ENCODE measurements at places on chromosomes 3 and 15.

DNA sequence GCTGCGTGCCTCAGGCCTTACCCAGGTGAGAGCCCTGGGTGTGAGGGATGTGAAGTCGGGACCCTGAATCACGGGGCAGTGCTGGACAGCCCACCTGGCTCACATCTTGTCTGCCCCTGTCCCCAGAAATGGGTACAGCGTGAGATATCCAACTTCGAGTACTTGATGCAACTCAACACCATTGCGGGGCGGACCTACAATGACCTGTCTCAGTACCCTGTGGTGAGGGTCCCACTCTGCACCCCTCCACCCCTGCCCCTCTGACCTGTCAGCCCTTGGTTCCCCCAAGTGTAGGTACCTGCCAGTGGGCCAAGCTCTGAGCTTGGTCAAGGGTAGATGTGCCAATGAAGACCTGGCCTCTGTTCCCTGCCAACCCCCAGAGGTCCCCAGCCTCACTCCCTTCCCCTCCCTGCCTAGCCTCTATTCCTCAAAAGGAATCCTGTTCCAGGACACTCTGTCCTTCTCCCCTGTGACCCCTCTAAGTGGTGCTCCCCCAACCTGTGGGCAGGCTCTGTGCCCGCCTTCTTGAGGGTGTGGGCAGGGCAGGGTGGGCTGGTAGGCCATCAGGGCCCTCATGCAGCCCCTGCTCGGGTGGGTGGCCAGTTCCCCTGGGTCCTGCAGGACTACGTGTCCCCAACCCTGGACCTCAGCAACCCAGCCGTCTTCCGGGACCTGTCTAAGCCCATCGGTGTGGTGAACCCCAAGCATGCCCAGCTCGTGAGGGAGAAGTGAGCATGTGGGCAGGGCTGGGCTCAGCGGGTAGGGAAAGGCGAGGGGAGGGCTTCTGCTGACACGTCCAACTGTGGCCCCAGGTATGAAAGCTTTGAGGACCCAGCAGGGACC, 25.1 kb downstream of the NBEAL2 start:
- DNase-seq: no peak

- peak; percentile 74 for DNase-seq
These were observed 15.8 kb downstream of the RUVBL1 start for GRCh38 chr3:128107834-128108233.

- DNase-seq: no peak
These were observed 39.6 kb downstream of the DPH6 start for GRCh38 chr15:35506272-35506870.

- DNase-seq: no peak
These were observed 164.1 kb upstream of the NSMCE3 start for GRCh38 chr15:29433507-29434248.

- DNase-seq: no peak
These were observed 75.2 kb downstream of the SCAPER start for GRCh38 chr15:76829939-76830338.

GRCh38 chr3:175896655-175897054, 1037.5 kb downstream of the NAALADL2 start:
- DNase-seq: no peak

DNA sequence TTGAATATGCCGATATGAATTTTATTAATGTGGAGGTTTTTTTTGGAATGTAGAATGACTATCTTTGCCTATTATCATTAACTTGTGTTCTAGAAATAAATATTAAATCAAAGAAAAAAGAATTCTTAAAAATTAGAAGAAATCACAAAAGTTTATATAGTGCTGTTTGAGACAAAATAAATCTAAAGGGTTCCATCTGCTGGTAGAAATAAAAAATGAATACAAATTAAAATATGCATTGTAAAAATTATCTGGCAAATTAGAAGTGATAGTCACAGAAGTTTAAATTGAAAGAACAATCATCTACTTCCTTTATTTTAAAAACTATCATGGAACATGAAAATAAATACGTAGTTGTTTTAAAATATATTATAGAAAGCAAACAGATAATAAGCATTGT, 22.7 kb upstream of the ZBTB20 start:
- no peak for DNase-seq

- DNase-seq: no peak
These were observed 289.4 kb upstream of the TLE3 start for GRCh38 chr15:70387081-70387480.

GRCh38 chr15:89361451-89362202, 27.0 kb upstream of the POLG start:
- DNase-seq: no peak

GRCh38 chr15:91981821-91982800, 128.6 kb downstream of the SLCO3A1 start:
- no peak for DNase-seq

DNA sequence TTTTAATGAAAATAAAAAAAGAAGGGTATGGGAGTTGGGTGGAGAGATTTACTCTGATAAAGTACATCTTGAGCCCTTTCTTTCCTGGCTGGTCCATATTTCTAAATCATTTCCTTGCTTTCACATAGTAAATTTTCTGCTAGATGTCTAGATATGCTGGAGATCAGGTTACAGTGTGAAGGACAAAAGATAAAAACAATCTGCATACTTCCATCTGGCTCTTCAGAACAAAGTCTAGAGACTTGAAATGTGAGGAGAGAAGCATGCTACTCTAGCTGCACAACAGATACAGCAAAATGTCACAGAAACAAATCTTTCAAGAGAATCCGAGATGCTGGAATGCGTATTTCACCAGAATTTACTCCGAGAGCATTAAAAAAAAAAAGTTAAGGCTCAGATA, 42.2 kb downstream of the FOXP1 start:
- DNase-seq: no peak

- DNase-seq: peak; percentile 14
These were observed 409.6 kb upstream of the TBL1XR1 start for GRCh38 chr3:177606891-177607290.

GRCh38 chr15:63324770-63325169, 47.4 kb downstream of the APH1B start:
- DNase-seq: no peak

DNA sequence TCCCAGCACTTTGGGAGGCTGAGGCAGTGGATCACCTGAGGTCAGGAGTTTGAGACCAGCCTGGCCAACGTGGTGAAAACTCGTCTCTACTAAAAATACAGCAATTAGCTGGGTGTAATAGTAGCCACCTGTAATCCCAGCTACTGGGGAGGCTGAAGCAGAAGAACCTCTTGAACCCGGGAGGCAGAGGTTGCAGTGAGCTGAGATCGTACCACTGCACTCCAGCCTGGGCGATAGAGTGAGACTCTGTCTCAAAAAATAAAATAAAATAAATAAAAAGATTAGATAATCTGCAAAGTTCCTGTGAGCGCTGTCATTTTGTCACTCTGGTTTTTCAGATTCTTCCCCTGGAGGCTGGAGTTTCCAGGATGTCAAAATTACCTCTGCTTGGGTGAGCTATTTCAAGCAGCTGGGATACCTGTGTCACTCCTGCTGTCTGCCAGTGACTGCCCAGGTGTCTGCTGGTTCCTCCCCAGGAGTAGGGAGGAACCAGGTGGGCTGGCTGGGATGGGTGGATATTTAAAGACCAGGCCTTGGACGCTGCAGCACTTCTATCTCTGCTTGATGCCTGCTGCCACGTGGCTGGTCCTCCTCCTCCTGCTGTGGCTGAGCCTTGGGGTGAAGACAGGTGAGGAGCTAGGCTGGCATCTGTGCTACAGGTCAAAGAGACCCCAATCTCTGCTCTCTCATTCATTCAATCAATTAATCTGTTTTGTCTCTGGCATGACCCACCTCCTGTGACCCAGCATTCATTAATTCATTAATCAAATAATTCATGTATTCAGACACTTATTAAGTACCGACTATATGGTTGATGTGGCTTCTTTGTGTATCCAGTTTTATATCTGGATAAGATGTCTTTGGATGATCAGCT, 19.5 kb upstream of the MUC20 start:
- no peak for DNase-seq

GRCh38 chr15:87227846-87228245, 1028.7 kb downstream of the NTRK3 start:
- DNase-seq: no peak

GRCh38 chr3:171113716-171114115, 87.2 kb upstream of the SLC2A2 start:
- DNase-seq: no peak

GRCh38 chr3:2211568-2211967, 112.9 kb downstream of the CNTN4 start:
- no peak for DNase-seq

GRCh38 chr15:85500729-85501128, 120.3 kb downstream of the AKAP13 start:
- no peak for DNase-seq

GRCh38 chr3:128597900-128598299, 52.7 kb downstream of the RPN1 start:
- no peak for DNase-seq

- DNase-seq: no peak
These were observed 51.4 kb downstream of the FLNB start for GRCh38 chr3:58059349-58060321.

GRCh38 chr15:81747482-81747881, 298.3 kb downstream of the MEX3B start:
- no peak for DNase-seq

- peak; percentile 88 for DNase-seq
These were observed 44.0 kb upstream of the SEC22A start for GRCh38 chr3:123157598-123158287.

DNA sequence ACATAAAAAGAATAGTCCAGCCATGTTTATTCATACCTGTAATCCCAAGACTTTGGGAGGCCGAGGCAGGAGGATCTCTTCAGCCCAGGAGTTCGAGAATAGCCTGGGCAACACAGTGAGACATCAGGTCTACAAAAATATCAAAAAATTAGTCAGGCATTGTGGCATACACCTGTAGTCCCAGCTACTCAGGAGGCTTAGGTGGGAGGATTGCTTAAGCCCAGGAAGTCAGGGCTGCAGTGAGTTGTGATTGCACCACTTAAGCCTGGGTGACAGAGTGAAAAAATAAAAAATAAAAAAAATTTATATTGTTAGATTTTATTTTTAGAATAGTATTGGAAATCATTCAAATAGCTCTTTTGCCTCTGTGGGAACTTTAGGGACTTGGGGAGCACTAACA, 12.8 kb upstream of the TM4SF1 start:
- no peak for DNase-seq

DNA sequence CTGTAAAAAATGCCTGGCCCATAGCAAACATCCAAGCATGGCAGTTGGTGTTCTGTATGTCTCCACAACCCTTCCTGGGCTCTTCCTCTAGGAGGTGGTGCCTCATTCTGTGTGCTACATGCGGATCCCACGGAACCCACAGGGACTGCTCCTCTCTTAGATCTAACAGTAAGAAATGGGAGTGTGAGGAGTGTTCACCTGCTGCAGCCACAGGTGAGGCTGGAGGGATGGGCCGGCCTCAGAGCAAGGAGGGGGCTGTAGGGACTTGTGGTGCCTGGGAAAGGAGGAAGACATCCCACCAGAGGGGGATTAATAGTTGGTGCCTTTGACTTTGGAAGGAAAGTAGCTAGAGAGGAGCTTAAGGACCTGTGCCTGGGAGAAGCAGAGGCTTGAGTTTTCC, 22.2 kb downstream of the SEMA3G start:
- DNase-seq: no peak

DNA sequence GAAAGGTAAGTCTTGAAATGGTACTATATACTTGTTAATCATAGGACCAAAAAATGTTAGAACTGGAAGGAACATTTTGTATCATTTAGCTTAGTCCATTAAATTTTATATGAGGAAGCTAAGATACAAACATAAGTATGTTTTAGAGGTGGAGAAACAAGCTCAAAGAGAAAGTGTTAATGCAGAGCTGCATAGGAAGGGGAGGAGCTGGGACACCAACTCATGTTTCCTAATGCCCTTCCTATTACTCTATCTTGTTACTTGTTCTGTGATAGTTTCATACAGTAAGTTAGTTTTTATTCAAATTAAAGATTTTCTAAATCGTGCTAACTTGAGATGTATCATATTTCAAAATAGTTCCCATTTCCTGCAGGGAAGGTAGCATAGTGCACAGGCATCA, 7.4 kb downstream of the SLC35A5 start:
- no peak for DNase-seq

DNA sequence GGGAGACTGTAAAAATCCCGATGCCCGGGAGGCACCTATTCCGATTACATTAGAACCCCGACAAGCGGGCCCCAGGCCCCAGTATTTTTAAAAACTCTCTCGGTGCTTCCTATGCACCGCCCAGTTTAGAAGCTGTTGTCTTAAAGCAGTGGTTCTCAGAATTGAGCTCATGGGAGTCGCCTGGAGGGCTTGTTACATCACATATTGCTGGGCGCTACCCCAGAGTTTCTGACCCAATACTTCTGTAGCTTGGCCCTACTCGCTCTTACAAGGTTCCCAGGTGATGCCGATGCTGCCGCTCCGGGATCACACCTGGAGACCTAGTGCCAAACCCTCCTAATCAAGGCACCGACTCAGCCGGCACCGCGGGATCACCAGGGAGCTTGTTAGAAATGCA, 35.2 kb downstream of the CPN2 start:
- DNase-seq: no peak

- no peak for DNase-seq
These were observed 136.9 kb downstream of the PCCB start for GRCh38 chr3:136387031-136387430.

DNA sequence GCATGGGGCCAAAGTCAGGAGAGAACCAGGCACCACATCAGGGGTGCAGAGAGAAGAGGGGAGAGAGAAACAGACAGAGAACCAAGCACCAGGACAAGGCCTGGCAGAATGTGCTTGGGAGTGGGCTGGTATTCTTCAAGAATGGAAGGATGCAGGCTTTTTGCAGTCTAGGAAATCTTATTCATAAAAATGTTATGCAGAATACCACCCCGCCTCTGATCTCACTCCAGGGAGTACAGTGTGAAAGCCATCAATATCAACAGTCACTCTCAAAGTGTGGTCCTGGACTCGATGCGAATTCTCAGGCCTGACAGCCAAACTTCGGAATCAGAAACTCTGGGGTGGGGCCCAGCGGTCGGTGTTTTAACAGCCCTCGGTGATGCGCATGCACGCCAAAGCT, 16.9 kb downstream of the NTRK3 start:
- no peak for DNase-seq

DNA sequence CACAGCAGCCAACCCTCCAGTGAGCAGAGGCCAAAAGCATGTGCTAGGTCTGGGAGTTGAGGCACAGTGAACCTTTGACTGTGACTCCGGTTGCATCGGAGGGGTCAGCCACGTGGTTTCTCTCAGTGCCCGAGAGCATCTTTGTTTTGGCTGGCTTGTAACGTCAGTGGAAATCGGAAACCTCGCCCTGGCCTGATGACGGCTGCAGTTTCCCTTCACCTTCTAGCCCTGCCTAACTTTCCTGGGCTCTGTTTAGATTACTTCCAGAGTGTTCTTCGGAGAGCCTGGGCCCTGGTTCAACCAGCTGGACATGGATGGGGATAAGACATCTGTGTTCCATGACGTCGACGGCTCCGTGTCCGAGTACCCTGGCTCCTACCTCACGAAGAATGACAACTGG, 56.6 kb downstream of the MESD start:
- DNase-seq: no peak

All from NCI-H2029 (cell line).